ENCODE measurements at places on chromosomes 11 and 22.

GRCh38 chr11:95084509-95084908, 5.1 kb upstream of the ENDOD1 start:
- DNase-seq = no peak

DNA sequence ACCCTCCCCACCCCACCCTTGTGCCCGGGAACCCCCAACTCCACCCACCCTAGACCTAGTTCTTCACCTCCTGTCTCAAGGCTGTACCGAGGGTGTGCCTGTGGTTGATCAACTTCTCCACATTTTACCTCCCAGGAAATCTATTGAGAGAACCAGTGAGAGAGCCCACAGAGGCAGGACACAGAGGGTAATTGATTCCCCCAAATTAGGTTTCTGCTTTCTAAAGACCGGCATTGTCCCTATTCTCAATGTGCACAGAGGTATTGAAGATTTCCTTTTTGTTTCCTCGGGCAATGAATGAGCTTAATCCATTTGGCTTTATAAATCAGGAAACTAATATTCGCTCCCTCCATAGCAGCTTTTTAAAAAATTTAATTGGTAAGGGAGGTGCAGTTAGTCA, 6.0 kb upstream of the LMO1 start:
- DNase-seq = no peak

DNA sequence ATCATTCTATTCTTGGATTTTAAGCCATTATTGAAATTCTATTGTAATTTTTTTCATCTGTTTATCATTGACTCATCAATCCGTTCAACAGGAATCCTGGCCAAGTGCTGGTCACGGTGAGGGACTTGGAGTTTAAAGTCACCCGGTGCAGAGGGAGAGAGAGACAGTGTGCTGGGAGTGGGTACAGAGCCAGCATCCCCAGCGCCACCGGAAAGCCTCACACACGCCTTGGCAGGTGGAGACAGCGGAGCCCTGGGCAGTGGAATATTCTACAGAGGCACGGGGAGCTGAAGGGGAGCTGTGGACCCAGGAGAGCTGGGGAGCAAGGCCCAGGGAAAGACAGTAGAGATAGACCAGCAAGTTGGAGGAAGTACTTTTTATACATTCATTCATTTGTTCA, 787.6 kb downstream of the BRD1 start:
- DNase-seq = no peak

DNA sequence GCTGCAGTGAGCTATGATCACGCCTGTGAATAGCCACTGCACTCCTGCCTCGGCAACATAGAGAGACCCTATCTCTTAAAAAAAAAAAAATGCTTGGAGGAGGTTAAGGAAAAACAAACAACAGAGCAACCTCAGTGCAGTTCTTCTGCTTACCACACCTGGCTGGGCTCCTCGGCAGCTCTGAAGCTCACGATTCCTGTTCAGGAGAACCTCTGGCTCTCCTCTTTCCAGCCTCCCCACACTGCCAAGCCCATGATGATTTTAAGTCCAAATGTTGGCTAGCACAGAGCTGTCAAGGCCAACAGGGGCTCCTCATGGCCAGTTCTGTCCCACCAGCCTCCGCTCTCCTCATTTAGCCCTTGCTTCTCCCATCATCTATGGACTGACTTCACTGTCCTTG, 69.7 kb upstream of the ARFGAP3 start:
- DNase-seq = no peak

GRCh38 chr11:59939482-59939881, 1.2 kb downstream of the OOSP1 start:
- no peak for DNase-seq

Data from CD8-positive, alpha-beta memory T cell (primary cell).